ENCODE measurements at places on chromosomes 6 and 20.

- no peak for DNase-seq
These were observed 4.5 kb upstream of the SGK2 start for GRCh38 chr20:43554369-43554768.

- DNase-seq, result no peak
These were observed 27.2 kb upstream of the PREX1 start for GRCh38 chr20:48855046-48855445.

GRCh38 chr6:34602318-34603111, 46.4 kb upstream of the SPDEF start:
- DNase-seq, result peak; percentile 12

DNA sequence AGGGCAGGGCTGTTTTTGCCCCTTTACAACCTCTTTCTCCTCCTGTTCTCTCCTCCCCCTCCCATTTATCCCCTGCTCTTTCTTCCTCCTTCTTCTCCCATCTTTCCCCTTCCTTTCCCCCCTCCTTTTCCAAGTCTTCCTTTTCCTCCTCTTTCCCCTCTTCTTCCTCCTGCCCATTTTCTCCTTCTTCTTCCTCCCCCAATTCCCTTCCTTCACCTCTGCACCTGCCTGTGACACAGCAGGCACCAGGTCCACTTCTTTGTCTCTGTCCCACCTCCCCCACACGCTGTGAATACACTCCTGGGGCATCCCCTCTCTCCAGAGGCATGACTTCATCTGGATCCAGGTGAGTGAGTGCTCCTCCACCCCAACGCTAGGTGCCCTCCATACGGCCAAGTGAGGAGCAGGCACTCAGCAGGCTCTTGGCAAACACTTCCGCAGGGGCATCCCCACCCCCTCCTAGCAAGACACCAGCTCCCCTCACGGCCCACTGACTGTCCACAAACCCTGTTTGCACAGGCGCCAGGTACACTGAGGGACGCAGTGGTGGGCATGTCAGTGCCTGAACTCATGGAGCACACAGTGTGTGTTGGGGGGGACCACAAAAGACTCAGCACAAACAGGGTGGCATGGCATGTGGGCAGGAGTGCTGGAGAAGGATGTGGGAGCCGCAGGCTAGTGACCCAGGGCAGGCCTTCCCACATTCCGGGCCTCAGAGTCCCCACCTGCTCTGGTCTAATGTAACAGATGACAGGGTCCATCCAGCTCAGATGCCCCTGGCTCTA, 10.7 kb upstream of the TLDC2 start:
- DNase-seq, result no peak

DNA sequence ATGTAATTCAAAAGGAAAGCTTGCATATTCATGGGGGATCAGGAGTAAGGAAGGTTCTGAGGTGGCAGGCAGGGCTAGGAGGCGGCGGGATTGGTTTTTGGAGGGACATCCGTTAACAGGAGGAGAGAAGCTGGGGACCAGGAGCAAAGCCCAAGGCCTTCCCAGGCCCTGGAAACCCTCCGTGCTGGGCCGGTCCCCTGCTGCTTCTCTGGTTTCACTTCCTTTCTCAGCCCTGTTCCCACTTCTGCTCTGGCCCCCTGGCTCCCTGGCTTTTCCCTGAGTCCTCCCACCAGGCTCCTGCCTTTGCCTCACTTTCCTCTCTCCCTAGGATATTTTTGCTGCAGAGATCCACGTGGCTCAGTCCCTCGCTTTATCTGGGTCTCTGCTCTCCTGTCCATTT, 26.4 kb upstream of the SALL4 start:
- no peak for DNase-seq

- no peak for DNase-seq
These were observed 173.7 kb downstream of the ARHGAP18 start for GRCh38 chr6:129536271-129536670.

- DNase-seq, result peak; percentile 39
These were observed 21.1 kb downstream of the PNPLA1 start for GRCh38 chr6:36290668-36291620.

DNA sequence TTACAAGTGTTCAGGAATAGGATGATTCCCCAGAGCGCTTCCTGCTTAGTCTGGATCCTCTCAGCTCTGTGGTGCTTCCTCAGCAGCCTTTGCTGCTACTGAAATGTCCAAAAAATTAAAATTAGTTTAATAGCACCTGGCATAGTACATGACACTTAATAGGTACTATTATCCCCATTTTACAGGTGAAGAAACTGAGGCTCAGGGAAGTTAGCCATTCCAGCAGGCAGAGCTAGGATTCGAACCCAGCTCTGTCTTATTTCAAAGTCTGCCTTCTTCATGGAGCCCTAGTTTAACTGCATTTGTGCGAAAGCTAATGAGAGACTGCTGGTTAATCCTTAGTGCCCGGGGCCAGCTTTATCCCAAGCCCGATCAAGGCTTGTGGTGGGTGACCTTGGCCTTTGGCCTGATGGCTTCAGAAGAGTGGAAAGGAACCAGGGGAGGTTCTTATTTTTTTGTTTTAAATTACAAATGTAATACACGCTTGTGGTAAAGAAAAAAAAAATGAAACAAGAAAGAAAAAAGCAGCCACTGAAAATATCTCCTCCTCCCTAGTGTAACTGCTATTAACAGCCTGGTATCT, 30.1 kb downstream of the TOX2 start:
- DNase-seq, result no peak

DNA sequence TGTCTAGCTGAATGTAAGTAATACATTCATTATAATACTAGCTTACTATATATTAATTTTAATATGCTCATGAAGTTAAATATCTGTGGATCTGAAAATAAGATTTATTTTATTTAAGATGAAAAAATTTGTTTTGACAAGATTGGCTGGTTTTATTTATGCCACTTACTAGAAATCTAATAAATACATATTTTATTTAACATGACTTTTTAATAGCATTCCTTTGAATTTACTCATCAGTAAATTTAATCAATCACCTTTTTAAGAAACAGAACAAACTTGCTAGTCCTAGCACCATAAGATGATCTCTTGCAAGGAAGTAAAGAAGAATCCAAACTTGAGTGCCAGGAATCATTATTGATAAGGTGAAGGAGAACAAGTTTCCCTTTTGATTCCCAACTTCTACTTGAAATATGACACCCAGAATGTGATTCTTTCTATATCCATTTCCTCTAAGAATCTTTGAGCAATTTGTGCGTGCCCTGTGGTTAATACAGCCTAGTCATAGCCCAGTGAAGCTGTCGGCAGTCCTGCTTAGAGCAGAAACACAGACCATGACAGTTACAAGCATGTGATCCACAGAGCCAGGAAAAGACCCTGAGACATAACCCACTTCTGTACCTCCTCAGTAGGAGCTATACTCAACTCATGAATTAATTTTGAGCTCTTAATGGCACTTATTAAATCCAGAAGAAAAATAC, 282.3 kb upstream of the QKI start:
- DNase-seq, result no peak

DNA sequence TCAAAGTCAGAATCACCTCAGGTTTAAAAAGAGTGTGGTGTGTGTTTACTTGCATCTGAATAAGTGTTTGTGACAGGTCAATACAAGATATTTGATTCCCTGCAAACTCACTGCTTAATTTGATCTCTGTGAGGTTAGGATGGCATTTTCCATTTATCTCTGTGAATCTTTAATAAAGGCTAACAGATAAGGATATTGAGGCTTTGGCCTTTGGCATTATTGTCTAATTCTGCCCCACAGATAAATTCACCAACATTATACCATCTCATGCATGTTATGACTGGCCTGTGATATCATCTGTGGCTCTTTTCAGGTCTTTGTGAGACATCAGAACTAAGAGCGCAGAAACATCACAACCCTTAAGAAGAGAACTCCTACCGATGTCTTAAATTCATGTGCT, 84.7 kb downstream of the TRMT6 start:
- DNase-seq, result no peak

DNA sequence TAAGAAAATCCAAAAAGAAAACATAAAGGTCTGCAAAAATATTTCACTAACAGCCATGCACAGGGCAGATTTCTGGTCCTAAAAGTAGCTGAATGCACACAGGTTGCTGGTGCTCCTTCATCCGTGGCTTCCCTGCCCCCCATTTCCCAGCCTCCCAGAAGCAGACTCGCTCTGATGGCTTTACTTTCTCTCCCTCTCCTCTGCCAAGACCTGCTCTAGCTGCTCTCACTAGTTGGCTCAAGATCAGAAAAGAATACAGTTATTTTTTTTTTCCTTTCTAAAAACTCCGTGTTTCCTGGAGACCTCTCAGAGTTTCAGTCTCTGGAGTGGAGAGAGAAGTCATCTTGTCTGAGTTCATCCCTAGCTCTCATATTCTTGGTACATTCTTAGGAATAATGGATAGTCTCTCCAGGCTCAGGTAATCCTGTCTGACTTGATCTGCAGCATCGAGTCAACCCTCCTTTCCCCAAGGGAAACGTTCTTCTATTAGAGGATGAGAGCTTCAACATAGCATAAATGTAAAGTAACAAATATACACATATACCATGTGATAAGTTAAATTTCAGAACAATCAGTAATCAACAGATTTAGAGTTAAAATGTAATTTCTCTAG, 214.2 kb downstream of the TBC1D7 start:
- peak; percentile 16 for DNase-seq

- no peak for DNase-seq
These were observed 5.5 kb downstream of the DNAJC5 start for GRCh38 chr20:63900413-63900812.

- peak; percentile 81 for DNase-seq
These were observed 391.8 kb downstream of the ARHGAP18 start for GRCh38 chr6:129317931-129318820.

DNA sequence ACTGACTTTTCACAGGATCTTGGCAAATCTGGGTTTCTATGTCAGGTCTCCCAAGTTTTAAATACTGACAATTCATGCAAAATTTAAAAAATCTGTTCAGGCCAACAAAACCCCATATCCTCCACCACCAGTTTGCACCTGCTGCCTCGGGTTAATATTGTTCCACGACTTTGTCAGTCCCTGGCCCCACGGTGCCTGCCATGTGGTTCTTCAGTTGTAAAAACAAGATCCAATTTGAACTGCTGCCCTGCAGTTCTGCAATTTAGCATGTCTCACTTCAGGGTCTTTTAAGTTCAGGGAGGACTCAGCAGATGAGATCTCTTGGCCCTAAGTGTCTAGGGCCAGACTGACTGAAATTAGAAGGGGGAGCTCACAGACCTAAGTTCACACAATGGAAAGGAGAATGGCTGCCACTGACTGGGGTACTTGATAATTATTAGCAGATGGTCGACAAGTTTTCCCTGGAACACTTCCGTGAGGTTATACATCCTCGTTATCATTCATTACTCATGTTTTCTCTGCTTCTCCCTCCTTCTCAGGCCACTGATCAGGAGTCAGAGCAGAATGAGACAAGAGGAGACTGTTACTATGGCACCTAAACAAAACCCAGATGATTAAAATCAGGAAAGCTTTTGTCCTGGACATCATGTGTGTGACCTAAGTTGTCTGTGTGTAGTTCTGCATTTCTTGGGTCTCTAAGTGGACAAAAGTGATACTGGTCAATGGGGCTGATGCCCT, 223.6 kb downstream of the KIF16B start:
- DNase-seq, result peak; percentile 50

GRCh38 chr20:36384022-36384619, 78.0 kb downstream of the DLGAP4 start:
- DNase-seq, result no peak
